ENCODE measurements at places on chromosomes 16 and 17. TPM values are rescaled to one million over a fixed set of nuclear protein-coding genes. Genes with fewer than 3 reads are reported as not detected.

GRCh38 chr17:44769647-44770084, 10.9 kb downstream of the ADAM11 start:
- no peak for DNase-seq

DNA sequence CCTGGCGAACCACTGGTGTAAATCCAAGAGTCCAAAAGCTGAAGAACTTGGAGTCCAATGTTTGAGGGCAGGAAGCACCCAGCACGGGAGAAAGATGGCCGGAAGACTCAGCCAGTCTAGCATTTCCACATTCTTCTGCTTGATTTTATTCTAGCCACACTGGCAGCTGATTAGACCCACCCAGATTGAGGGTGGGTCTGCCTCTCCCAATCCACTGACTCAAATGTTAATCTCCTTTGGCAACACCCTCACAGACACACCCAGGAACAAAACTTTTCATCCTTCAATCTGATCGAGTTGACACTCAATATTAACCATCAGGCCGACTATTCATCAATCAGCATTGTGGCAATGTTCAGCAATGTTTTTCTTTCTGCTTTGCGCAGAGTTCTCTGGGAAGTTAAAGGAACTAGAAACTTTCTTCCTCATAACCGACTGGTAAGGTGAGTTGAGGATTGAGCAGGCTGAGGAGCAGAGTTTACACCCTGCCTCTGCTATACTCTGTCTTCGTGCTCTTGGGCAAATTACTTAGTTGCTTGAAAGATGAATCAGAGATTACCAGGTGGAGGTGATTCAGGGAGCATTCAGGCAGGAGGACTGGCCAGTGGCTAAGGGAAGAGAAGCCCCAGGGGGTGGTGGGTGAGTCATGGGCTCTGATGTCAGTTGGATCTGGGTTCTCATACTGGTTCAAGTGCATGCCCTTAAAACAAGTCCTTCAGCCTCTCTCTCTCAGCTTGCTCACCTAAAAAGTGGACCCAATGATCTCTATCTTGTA, 28.2 kb upstream of the BRD7 start:
- DNase-seq = no peak

DNA sequence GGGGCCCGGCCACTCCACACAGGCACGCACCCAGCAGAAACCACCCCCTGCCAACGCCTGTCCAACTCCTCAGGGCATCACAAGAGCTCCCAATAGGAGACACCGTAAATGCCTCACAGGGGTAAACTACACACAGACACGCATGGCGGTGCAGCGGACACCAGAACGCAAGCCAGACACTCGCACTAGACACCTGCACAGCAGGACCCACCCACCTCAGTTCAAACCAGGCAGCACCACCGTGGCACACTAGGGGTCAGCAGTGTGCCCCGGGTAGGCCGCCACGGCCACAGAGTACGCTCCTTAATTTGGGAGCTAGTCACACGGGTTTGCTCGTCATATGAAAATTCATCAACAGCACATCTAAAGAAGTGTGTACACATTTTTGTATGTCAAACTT, 3.4 kb downstream of the SLC38A10 start:
- no peak for DNase-seq

The MAPT gene
- 4.3 TPM for total RNA-seq

The NHLRC4 gene
- 1.2 TPM for total RNA-seq

The UNC45B gene
- total RNA-seq = not detected

- no peak for DNase-seq
Measured at GRCh38 chr17:83106056-83106588, 26.7 kb downstream of the METRNL start.

DNA sequence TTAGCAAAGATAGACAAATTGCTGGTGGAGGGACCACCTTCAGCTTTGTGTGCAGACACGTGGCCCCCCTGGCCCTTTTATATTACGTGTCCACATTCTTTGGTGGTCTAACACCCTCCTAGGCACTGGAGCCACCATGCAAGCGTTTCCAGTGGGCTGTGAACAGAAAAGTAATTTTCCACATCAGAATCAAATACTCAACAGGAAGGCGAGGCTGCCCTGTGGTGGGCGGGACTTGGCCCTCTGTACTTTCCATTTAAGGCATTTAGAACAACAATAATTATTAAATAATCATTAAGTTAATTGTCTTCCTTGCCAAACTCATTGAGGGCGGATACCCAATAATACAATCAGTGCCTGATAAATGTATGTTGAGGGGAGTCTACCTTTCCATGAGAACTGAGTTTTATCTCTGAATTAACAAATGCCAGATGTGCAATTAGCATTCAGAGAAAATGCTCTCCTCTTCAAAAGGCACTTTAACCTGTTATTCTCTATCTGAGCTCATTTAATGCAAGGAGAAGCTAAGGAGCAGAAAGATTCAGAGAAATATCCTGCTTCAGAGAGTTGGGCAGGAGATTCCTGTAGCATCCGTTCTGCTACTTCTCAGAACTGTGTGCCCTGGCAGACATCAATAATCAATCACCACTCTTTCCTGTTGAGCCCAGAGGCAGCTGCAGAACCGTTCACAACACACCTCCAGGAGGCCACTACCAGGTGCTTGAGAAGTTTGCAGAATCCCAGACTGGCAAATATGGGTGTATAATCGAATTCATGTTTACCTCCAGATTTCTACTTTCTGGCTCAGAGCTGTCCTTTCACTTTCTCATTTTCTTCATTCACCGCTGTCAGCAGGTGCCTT, 109.4 kb downstream of the CMIP start:
- DNase-seq = no peak

DNA sequence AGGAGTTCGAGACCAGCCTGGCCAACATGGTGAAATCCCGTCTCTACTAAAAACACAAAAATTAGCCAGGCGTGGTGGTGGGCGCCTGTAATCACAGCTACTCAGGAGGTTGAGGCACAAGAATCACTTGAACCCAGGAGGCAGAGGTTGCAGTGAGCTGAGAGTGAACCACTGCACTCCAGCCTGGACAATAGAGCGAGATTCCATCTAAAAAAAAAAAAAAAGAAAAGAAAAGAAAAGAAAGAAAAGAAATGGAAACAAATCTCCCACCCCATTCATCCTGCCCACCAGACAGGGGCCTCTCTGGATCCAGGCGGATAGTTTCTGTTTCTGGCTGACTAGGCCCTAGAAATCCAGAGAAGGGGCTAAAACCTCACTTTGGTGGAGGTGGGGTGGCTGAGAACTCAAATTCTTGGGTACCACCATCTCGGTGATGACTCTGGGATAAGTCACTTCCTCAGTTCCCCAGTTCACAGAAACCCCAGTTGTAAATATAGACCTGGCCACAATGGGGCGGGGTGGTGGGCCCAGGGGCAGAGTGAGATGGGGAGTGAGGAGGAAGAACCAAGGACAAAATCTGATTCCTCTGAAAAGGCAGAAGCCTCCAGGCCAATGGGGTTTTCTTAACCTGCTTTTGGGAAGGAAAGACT, 22.2 kb downstream of the SOCS1 start:
- DNase-seq = no peak

- no peak for DNase-seq
Measured at GRCh38 chr17:32445971-32446370, 1.7 kb downstream of the PSMD11 start.

DNA sequence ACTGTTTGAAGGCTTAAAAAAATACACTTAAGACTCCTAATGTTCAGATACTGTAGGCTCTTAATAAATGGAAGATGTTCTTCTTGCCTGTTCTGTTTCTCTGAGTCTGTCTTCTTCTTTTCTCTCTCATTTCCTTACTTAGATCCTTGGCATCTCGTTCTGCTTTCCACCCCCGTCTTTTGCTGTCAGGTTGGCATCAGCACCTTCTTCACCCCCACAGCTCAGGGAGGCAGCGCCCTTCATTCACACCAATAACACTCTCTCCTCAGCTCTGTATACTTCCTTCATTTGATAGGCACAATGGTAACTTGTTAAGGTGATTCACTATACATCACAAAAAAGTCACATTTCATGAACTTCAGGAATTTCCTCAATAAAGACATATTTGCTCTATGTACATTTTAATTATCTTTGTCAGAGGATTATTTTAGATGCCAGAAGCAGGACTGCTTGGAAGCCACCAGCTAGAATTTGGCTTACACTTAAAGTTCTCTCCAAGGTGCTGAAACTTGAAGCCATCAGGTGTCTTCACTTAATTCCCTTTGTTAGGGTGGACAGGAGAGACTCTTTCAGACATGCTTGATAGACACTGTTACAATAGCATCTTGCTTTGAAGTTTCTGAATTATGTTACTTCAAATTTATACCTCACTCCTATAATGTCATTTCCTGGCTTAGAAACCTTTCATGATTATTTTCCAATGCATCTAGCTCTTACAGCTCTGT, 670.1 kb upstream of the C16orf82 start:
- no peak for DNase-seq

- no peak for DNase-seq
Measured at GRCh38 chr17:74775409-74776043, 619 bp downstream of the NAT9 start.

DNA sequence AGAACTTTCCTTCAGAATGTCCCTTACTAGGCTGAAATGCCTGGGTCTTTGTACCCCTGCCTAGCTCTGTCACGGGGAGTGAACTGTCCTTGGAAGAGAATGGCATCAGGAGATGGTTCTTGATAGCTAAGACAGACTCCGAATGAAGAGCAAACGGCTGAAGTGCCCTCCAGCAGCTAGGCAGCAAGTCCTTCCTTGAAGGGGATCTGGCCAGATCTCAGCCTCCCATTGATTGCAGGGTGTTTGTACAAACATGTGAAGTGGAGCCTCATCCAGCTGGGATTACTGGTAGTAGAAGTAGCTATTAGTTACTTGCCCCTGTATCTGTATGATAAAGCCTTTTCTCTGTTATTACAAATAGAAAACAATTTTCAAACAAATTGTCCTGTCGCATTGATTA, 30.9 kb downstream of the LRRC36 start:
- DNase-seq = no peak

GRCh38 chr16:1057252-1057932, 15.2 kb upstream of the SSTR5 start:
- no peak for DNase-seq

DNA sequence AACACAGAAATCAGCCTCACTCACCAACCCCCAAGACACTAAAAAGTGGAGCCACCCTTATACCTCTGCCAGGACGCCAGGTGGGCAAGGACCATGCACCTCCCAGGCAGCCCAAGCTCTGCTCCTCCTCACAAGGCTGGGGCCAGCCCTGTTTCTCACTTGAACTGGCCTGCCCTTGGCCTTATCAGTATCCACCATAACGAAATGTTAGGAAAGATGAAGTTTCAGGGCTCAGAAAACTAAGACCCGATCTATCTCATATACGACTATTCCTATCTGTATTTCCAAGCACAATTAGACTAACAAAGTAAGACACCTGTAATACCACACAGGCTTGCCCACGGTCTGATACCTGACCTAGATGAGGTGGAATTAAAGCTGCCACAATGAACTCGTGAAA, 6.9 kb downstream of the FBXO31 start:
- DNase-seq = no peak

DNA sequence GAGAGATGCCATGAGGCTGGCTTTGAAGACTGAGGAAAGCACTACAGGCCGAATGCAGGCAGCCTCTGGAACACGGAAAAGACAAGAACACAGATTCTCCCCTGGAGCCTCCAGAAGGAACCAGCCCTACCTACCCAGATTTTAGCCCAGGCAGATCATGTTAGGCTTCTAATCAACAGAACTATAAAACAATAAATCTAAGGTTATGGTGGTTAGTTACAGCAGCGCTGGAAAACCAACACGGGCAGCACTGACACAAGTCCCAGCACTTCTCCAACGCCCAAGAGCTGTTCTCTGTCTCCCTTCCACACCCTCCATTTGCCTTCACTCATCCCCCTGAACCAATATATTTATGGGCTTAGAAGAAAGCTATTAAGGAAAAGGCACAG, 7.5 kb downstream of the ANKRD11 start:
- no peak for DNase-seq

The CHD9NB gene
- 5.5 TPM for total RNA-seq

GRCh38 chr17:78672005-78672404, 94.8 kb upstream of the DNAH17 start:
- DNase-seq = no peak

- no peak for DNase-seq
Measured at GRCh38 chr17:80836971-80837481, 154.6 kb upstream of the CHMP6 start.

The SLFN14 gene
- not detected for total RNA-seq

DNA sequence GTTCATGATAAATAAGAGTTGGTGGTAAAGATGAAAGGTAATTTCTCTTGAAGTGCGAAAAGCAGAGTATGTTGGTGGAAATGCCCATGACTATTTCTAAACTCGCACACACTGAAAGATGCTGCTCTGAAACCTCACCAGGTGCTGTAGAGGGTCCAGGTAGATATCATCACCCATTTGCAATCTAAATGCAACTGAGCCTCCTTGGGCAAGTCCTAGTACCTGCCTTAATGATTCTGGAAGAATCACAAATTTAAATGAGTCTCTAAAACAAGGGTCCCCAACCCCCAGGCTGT, 5.9 kb upstream of the MMD start:
- no peak for DNase-seq

- DNase-seq = no peak
Measured at GRCh38 chr17:44549686-44550085, 7.6 kb upstream of the FZD2 start.

- DNase-seq = no peak
Measured at GRCh38 chr17:32943206-32943605, 15.3 kb downstream of the TMEM98 start.

The KRT33A gene
- total RNA-seq = not detected
